Brain (organoid and tissue), 16 donors: ENCODE measurements at places on chromosomes 6 and 20. TPM values are rescaled to one million over a fixed set of nuclear protein-coding genes. Genes with fewer than 3 reads are reported as not detected.

The RSPO3 gene
- polyA plus RNA-seq, result 0.15 TPM

The CDH22 gene
- 5.6 TPM for polyA plus RNA-seq

The KIF13A gene
- 7.1 TPM for polyA plus RNA-seq

The RNGTT gene
- polyA plus RNA-seq, result 12.7 TPM

The SLC22A3 gene
- 0.85 TPM for polyA plus RNA-seq

The PSORS1C1 gene
- polyA plus RNA-seq, result not detected

The FRK gene
- polyA plus RNA-seq, result 0.19 TPM

The UBE2C gene
- polyA plus RNA-seq, result 383 TPM

The SLPI gene
- 4.1 TPM for polyA plus RNA-seq

The SPEF1 gene
- 1.0 TPM for polyA plus RNA-seq

The LTA gene
- not detected for polyA plus RNA-seq

The C4B gene
- polyA plus RNA-seq, result 47.6 TPM

The PTPRT gene
- 19.2 TPM for polyA plus RNA-seq

The PGBD1 gene
- polyA plus RNA-seq, result 3.9 TPM

The MYBL2 gene
- 148 TPM for polyA plus RNA-seq

The ARMC2 gene
- polyA plus RNA-seq, result 6.0 TPM

The AVP gene
- polyA plus RNA-seq, result 1,079 TPM

The HLA-DMB gene
- polyA plus RNA-seq, result 12.4 TPM

The TFAP2D gene
- polyA plus RNA-seq, result not detected

The CGA gene
- not detected for polyA plus RNA-seq

The PHACTR3 gene
- polyA plus RNA-seq, result 28.5 TPM

The RIPOR2 gene
- 13.6 TPM for polyA plus RNA-seq

The TMEM200A gene
- 0.42 TPM for polyA plus RNA-seq

The C6orf15 gene
- polyA plus RNA-seq, result not detected

The WFDC10B gene
- polyA plus RNA-seq, result not detected

The PNLDC1 gene
- 0.36 TPM for polyA plus RNA-seq

The DSP gene
- 505 TPM for polyA plus RNA-seq

The OR2H2 gene
- not detected for polyA plus RNA-seq

The RGS17 gene
- polyA plus RNA-seq, result 5.9 TPM
